ENCODE measurements at places on chromosomes 1 and 21. TPM values are rescaled to one million over a fixed set of nuclear protein-coding genes. Genes with fewer than 3 reads are reported as not detected.

GRCh38 chr1:77475641-77476040 lies 193.8 kb downstream of the AK5 start:
- H3K4me3 ChIP-seq: no peak overlapping the region
- H3K4me1 ChIP-seq: no peaks in the 10 kb centered on the region
- H3K36me3 ChIP-seq: no peaks in the 10 kb centered on the region
- H3K27ac ChIP-seq: no peak overlapping the region
- DNase-seq: no peak

GRCh38 chr1:58038574-58038973 lies 508.0 kb downstream of the OMA1 start:
- no peaks in the 10 kb centered on the region for H3K27me3 ChIP-seq
- H3K36me3 ChIP-seq: no peaks in the 10 kb centered on the region

- no peak for DNase-seq
- no peaks in the 10 kb centered on the region for H3K36me3 ChIP-seq
- H3K4me3 ChIP-seq: no peak overlapping the region
- peaks cover 9% of the 10 kb centered on the region for H3K4me1 ChIP-seq
Measured at GRCh38 chr1:33232716-33233115, 23.6 kb upstream of the ZNF362 start.

DNA sequence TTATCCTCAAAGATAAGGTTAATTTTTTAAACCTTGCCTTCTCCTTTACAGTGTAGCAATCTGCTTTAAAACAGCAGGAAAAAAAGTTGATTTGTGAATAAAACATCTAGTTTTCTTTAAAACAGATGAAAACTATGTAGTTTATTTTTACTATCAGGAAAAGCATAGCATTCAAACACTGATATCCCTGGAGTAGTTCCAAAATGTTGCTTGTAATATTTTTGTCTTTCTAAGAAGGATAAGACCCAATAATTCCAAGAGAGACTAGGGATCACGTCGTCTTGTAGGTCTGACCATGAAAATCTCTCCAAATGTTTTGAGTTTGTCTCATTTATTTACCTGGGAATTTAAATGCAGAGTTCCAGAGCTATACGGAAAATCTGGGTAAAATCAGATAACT lies 204.0 kb downstream of the NTNG1 start:
- H3K27ac ChIP-seq: no peak overlapping the region
- no peak for DNase-seq
- H3K27me3 ChIP-seq: no peaks in the 10 kb centered on the region
- no peaks in the 10 kb centered on the region for H3K4me1 ChIP-seq

- no peak overlapping the region for H3K4me3 ChIP-seq
- no peaks in the 10 kb centered on the region for H3K27me3 ChIP-seq
- no peak overlapping the region for H3K27ac ChIP-seq
- DNase-seq: no peak
Measured at GRCh38 chr1:170967042-170967910, 31.9 kb downstream of the MROH9 start.

GRCh38 chr1:43056981-43057391 lies 98.3 kb upstream of the SLC2A1 start:
- peaks cover 5% of the 10 kb centered on the region for H3K4me1 ChIP-seq
- no peak for DNase-seq
- no peaks in the 10 kb centered on the region for H3K27me3 ChIP-seq
- H3K4me3 ChIP-seq: no peak overlapping the region
- no peaks in the 10 kb centered on the region for H3K36me3 ChIP-seq

DNA sequence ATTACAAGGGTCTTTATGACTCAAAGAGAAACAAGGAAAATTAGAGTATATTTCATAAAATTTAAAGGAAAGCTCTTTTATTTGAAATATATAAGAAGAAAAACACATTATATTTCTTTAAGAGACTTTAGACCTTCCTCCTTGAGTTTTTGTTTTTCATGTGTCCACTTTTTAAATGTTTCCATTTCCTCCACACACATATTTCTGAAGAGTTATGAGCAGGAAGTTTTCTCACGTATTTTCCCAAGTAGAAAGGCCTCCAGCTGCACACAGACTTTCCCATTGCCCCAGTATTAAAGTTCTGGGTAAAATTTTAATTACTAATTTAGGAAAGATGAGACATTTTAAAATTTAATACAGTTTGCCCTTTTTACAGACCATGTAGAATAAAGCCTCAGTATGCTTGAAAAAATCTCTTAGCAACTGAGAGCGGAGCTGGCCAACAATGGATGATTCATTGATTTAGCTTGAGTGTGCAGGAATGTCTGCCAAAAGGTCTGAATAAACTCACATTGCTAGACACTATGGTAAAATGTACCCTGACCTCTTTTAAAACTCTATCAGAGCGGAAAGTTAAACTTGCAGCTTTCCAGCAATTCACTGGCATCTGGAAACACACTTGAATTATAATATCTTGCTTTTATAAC lies 57.9 kb downstream of the DDAH1 start:
- peak overlapping the region; percentile 39 for H3K27ac ChIP-seq
- peaks cover 8% of the 10 kb centered on the region for H3K4me1 ChIP-seq
- DNase-seq: no peak
- no peak overlapping the region for H3K4me3 ChIP-seq
- H3K36me3 ChIP-seq: no peaks in the 10 kb centered on the region

GRCh38 chr1:43522431-43522775 lies 8.3 kb upstream of the PTPRF start:
- H3K4me3 ChIP-seq: no peak overlapping the region
- no peak for DNase-seq
- H3K4me1 ChIP-seq: no peaks in the 10 kb centered on the region
- no peaks in the 10 kb centered on the region for H3K27me3 ChIP-seq
- H3K36me3 ChIP-seq: no peaks in the 10 kb centered on the region

Gene SH2D1B
- 1.2 TPM for total RNA-seq

Gene ATP13A2
- total RNA-seq: 67.9 TPM

Gene BLACAT1
- 4.2 TPM for total RNA-seq

Gene TCEA3
- 46.7 TPM for total RNA-seq

Gene ANXA9
- total RNA-seq: 1.2 TPM

All from upper lobe of left lung (tissue), 6 donors.